ENCODE measurements at places on chromosomes 2 and 18.
A peak's percentile ranks its signal among the peaks of the same experiment; 100 is the strongest.

DNA sequence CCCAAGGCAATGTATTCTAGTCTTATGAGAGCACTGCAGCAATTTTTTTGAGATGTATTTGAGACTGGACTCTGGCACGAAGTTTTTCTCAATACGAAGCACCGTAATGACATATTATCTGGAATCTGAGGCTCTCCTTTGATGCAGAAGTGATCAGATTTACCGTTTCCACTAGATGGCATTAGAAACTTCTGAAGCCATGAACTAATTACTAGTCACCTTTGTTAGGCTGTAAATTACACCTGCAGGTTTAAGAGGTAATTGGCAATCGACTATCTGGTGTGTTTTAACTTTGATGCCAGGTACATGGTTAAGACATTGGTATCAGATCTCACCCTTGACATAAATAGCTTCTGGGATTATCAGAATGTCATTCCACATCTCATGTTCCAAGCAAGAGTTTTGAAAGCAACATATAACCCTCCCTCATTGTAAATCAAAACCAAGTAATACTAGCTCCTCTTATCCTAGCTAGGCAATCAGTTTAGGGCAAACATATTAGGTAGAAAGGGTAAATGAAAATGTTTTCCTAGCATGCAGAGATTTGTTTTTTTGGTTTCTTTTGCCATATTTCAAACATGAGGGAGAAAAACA, 254.6 kb upstream of the SPRED2 start:
- no peak for DNase-seq

GRCh38 chr2:43810452-43810851, 28.2 kb downstream of the ABCG5 start:
- DNase-seq, result no peak

DNA sequence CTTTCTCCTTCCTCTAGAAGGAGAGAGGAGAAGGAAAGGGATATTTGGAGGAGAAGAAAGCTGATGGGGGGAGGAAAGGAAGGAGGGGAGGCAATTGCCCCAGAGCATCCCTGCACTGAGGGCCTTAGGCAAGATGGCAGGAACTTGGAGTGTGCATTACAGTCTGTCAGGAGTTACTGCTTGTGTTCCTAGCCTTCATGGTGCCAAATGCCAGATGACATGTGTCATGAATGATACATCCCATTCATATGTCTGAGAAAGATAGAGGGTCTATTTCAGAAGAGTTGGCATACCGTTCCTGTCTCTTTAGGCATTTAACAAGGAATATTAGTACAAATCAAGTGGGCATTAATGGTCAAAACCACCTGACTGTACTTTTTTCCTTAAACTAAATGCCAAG, 232.1 kb upstream of the NT5C1B start:
- no peak for DNase-seq

- DNase-seq, result peak; percentile 15
These were observed 88.8 kb downstream of the VIT start for GRCh38 chr2:36785179-36785795.

DNA sequence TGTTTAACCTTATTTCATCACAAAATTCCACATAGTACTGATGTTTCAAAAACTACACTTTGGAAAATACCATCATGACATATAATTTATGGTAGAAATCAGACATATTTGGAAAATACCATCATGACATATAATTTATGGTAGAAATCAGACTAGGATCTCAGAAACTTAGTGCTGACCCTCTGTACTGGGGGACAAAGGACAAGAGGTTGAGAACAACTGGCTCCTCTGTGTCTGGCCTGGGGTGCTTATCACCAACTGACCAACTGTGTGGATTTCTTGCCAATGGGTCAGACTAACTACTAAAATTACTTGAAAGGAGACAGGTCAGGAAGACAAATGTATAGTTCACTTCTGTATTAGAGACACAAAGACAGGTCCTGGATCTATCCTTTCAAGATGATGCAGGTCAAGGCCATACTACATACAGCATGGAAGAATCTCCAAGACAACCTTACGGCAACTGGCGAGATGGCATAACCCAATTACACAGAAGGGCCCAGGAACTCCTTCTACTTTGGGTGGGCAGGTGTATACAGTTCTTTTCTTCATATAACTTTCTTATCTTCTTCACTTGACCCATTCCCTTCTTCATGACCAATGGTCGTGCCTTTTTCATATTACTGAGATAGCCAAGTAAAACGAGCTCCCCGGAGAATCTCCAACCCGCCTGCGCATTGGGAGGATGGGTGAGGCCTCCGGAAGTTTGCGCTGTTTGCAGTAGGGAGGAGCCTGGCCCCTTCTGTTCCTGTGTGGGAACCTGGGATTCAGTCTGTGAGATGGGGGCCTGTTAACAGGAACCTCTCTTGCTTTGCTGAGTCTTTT, 290.5 kb downstream of the AGPS start:
- DNase-seq, result no peak

- DNase-seq, result no peak
These were observed 227.0 kb upstream of the SIX2 start for GRCh38 chr2:45236268-45236667.

DNA sequence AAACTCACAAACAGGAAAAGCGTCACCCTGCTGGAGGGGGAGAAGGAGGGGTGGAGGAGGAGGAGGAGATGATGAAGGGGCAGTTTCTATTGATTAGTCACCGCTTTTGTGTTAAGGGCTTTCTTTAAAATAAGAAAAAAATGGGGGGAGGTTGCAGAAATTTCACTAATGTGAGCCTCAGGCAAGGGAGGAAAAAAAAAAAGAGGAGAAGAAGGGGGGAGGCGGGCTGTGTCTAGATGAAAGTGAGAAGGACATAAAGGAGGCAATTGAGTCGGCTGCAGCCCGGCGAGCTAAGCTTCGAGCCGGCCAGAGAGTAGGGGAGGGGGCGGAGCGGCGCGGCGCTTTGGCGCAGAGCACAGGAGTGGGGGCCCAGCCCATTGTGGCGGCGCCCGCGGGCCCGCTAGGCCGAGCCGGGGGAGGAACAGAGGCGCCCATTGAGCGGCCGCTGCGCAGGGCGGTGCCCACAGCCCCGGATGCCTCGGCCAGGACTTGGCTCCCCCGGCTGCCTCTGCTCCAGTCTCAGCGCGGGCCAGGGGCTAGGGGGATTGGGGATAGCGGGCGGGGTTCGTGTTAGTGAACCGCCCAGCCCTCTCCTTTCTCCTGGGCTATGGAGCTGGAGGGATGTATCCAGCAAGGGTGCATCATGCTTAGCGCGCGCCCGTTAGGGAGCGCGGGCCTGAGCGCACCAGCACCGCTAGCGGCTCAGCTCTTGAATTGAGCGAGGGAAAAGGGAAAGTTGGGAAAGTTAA, 7.9 kb downstream of the PAX3 start:
- DNase-seq, result no peak

DNA sequence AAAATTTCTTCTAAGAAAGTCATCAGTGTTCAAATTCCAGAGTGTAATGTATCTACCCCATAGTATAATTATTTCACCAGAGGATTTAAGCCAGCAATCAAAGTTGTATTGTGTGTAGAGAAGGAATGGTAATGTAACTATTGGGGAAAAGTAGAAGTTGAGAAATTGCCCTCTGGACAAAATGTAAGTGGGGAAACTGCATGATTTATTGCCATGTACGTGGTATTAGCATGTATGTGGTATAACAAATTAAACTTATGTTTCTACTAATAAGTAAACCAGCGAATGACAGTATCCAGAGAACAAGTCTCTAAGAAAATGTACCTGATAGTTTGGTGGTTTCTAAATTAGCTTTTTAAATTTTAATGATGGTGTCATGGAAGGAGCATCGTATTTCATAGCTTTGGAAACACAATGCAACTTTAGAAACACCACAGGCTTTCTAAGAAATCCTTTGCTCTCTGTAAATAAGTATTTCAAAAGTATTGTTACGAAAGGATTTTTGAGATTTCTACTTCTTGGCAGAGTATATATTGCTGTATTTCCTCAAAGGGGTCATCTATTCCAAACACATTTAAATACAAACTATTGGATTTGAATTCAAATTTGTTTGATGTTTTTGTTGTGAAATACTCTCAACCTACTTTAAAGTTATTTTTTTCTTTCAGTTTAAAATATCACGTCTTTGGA, 1018.9 kb upstream of the ZEB2 start:
- no peak for DNase-seq

GRCh38 chr2:25712455-25712854, 39.1 kb upstream of the DTNB start:
- DNase-seq, result no peak

- no peak for DNase-seq
These were observed 111.9 kb upstream of the COL5A2 start for GRCh38 chr2:189291460-189291859.

DNA sequence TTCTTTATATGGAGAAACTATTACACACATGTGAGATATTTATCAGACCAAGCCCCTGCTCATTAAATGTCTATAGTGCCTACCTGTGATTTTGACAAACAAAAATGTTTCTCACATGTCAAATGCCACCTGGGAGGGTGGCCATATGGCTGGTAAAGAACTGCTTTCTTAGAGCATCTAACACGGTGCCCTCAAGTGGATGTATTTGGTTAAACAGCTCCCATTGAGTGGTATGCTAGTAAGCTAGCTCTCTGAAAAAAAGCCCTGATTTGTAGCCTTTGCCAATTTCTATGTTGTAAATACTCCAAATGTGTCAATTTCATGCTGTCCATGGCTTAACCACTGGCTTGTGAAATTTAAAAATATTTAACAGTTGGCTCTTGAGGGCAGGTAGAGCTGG, 94.6 kb downstream of the PMAIP1 start:
- no peak for DNase-seq

DNA sequence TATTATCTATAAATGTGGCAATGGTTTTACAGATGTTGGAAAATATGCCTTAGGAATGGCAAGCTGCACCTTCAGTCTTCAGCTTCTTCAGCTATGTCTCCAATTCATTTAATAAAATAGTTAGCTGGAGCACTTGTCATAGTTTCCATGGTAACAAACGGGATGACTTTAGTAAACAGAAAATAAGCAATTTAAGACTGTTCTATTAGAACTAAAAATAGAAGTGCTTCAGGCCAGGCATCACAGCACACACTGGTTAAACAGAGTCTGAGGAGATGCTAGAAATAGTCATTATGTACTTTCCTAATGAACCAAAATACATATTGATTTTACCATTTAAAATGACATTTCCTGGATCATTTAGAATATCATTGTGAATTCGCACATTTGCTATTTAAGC, 195.0 kb downstream of the GCA start:
- DNase-seq, result no peak

DNA sequence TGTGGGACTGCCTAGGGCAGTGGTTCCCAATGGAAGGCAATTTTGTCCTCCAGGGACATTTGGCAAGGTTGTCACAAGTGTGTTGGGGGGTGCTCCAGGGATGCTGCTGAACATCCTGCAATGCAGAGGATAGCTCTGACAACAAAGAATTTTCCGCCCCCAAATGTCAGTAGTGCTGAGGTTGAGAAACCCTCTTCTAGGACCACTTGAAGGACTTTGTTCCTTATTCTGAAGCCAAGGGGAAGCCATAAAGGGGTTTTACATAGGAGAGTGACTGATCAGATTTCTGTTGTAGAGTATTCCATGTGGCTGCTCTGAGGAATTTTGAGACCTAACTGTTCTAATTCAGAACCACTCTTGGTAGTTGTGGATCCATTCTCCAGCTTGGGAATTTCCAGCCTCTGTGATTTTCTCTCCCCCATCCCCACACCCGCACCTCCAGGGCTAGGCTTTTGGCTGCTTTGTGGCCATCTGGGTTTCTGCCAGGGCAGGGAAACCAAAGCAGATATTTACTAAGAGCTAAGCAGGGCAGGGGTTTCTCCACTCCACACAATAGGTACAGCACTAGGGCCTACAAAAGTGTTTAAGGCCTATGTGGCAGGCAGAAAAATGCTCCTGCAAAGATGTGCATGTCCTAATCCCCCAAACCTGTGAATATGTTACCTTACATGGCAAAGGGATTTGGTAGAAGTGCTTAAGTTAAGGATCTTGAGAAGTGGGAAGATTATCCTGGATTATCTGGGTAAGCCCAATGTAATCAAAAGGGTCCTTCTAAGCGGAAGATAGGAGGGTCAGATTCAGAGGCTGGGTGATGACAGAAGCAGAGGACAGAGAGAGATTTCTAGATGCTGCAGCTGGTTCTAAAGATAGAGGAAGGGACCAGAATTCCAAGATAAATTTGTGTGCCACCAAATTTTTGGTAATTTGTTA, 135.4 kb downstream of the TMEM17 start:
- no peak for DNase-seq

DNA sequence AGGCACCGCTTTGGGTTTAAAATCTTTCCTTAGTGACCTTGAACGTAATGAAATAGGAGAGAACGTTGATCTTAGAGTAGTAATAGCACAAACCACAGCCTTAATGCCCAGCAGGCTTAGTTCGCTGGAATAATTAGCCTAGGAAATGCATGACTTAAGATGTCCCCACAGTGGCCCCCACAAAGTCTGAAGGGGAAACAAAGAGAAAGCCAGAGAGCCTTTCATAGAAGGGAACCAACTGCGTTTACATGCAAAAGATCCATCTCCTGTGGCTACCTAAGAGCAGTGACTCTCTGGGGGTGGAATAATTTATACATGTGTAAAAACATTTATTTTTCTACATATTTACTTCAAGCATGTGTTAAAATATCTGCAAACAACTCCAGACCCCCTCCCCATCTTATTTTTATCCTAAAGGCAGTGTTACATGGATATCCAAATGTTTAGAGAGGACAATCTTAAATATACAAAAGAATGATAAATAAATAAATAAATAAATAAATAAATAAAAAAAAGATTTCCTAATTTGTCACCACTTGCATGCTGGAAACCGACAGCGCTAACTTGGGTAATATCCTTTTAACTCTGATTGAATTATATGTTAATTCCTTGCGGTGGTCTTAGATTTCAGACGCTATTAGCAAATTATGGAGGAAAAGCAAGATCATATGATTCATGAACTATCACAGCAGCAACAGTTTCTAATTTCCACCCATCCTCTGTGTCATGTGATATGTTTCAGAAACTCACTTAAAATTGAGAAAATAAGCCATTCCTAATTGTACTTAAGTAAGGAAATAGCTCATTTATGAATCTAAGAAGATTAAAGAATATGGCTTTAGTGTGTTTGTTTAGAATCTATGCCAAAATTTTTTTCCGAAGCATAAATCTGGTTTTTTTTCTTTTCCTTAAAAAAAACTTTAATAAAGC, 23.4 kb upstream of the CYP1B1 start:
- DNase-seq, result no peak

DNA sequence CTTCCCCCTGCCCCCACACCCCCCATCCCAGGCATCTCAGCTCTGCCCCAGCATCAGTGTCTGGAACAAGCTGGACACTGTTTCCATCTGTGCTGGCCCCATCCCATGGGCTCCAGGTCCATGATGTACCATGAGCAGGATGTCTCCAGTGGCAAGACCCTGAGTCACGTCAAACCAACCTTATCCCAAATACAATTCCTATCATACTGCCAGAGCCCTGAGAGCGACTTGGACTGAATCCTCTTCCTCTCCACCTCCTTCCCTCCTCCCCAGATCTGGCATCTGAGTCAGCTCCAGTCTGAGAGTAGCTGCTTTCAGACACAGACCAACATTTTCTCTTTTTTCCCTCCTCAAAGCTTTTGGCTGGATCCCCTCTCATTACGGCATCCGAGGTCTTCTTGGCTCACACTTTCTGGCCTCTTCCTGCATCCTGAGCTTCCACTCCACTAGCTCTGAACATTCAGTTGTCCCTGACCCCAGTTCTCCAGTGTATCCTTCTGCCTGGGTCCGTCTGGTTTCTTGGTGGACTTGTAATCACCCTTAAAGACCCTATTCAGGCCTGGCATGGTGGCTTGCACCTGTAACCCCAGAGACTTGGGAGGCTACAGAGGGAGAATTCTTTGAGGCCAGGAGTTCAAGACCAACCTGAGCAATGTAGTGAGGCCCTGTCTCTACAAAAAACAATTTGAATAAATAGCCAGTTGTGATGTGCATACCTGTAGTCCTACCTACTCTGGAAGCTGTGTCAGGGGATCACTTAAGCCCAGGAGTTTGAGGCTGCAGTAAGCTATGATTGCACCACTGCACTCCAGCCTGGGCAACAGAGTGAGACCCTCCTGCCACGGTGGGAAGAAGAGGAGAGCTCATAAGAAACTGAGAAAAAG, 68.3 kb downstream of the ACKR3 start:
- no peak for DNase-seq

Measured in activated CD8-positive, alpha-beta memory T cell treated with anti-CD3 and anti-CD28 coated beads for 48 hours (primary cell).